AG09319 (cell line): ENCODE measurements at places on chromosomes 7 and 10.

DNA sequence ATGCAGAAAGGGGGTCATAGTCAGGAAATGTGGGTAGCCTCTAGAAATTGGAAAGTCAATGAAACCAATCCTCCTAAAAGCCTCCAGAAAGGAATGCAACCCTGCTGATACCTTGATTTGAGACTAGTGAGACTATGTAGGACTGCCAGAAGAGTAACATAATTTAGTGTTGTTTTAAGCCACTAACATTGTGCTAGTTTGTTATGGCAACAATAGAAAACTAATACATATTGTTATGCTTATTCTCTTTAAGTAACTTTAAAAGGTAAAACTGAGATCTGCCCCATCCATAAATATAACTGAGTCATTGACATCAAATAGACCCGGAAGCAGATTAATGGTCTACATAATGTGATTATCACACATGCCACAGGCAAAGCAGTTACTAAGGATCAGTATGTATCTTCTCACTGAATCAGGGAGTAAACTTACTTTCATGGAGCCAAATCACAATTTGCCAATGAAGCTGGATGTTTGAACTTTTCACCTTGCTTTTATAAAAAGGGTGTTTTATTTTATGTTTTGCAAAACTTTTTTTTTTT lies 146.4 kb upstream of the TMEM106B start:
- DNase-seq, result no peak

DNA sequence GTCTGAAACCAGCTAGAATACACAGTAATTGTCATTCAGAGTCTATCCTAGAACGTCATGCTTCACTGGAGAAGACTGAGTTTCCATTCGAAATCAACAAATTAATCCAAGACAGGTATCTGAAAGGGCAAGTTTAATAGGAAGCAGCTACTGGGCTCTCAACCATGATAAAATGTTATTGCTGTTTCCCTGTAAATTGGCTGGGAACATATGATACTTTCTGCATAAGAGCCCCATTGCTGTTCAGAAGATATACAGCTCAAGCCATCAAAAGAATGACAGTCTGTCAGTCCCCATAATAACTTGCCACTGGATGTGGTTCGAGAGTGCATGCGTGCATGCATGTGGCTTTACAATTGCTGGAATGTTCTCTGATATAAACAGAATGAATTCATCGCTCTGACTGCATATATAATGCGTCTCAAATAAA lies 129.0 kb downstream of the HIBADH start:
- no peak for DNase-seq

DNA sequence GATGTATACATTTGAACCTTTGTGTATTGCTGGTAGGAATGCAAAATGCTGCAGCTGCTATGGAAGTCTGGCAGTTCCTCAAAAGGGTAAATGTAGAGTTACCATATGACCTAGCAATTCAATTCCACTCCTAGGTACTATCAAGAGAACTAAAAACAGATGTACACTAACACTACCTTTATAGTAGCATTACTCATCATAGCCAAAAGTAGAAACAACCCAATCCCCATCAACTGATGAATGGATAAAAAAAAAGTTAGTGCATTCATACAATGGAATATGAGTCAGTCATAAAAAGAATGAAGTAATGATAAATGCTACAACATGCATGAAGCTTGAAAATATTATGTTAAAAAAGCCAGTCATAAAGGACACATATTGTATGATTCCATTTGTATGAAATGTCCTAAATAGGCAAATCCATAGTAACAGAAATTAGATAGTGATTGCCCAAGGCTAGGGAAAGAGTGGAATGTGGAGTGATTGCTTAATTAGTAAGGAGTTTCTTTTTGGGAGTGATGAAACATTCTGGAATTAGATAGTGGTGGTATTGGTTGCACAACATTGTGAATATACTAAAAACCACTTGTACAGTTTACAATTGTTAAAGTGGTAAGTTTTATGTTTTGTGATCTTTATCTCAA lies 96.4 kb upstream of the AOAH start:
- no peak for DNase-seq

DNA sequence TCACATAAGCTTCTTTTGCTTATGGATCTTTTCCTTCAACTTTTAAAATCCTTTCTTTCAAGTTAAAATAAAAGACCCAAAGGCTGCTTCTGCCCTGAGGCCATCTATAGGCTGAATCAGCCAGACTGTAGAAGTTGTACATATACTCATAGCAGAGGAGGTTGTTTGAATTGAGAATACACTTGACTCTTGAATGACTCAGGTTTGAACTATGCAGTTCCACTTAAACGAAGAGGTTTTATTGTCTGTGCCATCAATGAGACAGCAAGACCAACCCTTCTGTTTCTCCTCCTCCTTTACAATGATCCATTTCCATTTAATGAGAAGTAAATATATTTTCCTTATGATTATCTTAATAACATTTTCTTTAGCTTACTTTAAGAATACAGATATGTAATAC lies 5.8 kb downstream of the ZNF365 start:
- DNase-seq, result no peak

DNA sequence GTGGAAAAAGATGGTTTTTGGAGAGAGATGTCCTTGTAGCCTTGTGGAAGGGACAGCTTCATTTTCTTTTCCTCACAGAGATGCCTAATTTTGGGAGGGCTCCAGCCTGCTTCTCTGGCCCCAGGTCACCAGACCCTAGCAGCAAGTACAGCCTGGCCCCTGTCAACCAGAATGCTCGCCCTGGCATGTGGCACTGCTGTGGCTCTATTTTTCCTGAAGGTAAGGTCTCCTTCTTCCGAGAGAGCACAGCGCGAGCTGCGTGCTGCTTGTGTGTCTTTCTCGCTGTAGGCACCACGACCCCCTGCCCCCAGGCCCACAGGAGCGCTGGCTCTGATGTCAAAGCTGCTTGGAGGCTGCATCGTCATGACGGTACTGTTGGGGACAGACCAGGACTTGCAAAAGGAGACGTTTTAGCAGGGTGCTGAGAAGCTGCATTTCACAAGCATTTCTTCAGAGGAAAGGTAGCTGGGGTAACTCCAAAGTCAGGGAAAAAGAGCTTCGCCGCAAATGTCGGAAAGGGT lies 58.7 kb downstream of the CLEC2L start:
- no peak for DNase-seq

- no peak for DNase-seq
These were observed 38.7 kb upstream of the RET start for GRCh38 chr10:43037942-43038782.

- DNase-seq, result no peak
These were observed 3.0 kb downstream of the GUSB start for GRCh38 chr7:65978891-65979582.

DNA sequence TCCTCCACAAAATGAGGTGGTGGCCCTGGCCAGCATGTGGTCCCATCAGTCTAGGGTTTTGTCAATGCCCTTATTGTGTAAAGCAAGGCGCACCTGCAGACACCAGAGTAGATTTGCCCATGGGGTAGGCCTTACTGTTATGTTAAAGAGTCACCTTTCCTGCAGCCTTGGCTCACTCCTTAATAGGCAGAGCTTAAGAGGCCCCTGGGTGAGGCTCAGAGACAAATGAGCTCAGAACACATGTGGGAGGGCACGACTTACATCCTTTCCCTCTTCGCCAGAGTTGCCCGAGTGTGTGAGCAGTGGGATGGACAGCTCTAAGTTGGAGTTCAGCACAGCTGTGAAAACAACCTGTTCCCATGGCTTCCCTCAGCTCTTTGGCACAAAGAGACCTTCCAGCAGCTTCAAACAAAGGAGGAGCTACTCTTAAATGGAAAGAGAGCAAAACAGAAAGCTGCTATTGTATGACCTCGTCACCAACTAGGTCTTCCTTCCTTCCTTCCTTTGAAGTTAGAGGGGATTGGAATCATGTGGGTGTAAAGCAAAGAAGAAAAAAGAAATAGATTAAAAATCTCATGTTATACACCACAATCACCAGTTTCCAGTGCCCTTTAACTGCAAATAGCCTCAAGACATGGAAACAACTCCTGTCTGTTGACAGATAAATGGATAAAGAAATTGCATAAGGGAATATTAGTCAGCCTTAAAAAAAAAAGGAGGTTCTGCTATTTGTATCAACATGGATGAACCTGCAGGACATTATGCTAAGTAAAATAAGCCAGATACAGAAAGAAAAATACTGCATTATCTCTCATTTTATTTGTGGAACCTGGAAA lies 11.9 kb upstream of the XPNPEP1 start:
- no peak for DNase-seq

DNA sequence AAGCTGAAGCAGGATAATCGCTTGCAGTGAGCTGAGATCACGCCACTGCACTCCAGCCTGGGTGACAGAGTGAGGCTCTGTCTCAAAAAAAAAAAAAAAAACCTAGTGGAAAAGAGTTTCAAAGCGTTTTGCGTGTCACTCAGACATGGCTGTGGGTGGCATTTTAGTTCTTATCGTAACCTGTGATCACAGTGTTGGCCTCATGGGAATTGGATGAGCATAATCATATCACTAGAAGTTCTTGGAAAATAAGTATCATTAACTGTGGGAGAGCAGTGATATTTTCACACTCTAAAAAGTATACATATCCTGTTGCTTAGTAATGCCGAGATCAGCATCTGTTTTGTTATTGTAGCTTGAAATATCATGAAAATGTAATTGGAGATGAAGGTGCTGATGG lies 92.6 kb downstream of the CREM start:
- DNase-seq, result no peak
